Activated CD4-positive, alpha-beta memory T cell treated with anti-CD3 and anti-CD28 coated beads, Interleukin-2, amount 10 ng/mL, durations not matched to agents 7 days and 5 days (primary cell): ENCODE measurements at places on chromosomes 7 and 10. TPM values are rescaled to one million over a fixed set of nuclear protein-coding genes. Genes with fewer than 3 reads are reported as not detected.
A peak's percentile ranks its signal among the peaks of the same experiment; 100 is the strongest.

DNA sequence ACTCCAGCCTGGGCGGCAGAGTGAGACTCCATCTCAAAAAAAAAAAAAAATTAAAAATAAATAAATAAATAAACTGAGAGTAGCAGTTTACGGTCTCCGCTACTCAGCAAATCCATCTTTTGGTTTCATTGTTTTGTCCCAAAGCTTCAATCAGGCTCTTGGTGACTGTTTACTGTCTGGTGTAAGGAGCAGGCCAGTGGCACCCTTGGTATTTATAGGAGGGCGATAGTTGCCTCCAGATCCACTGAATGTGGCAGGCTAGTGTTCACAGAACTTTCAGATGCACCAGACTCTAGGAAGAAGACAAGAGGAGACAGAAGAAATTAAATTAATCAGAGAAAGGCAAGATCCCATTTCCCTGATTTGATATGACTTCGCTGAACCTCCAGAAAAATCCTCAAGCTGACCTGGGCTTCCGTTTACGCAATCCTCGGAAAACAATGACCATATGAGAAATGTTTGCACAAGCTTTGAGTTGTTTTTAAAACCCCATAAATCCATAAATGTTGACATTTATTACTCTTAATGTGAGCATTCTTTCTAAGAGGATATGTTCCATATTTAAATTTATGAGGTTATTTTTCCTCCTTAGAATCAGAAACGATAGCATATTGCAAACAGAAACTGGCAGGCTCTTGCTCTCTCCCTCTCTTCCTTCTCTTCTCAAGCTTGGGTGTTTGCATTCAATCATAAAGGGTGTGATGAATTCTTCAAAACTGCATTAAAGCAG is 7.1 kb upstream of the MUC3A start:
- H3K4me1 ChIP-seq = no peaks in the 10 kb centered on the region
- H3K36me3 ChIP-seq = no peaks in the 10 kb centered on the region
- H3K27ac ChIP-seq = no peak overlapping the region
- DNase-seq = no peak

The MYO1G gene
- total RNA-seq = 576 TPM

DNA sequence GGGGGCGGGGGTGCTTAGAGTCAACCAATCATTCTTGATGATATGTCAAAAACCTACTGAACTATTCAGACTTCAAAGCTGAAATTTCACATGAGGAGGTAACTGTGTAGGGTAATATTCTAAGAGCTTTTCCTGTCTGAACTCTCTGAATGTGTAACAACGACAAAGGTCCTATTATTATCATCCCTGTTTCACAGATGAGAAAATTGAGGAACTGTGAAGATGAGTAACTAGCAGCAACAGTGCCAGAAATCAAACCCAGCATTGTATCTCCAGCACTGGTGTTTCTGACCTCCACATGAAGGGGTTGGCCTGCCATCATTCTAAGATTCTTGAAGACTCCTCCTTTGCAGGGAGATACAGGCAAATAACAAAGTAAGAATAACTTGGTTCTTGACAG is 294.7 kb upstream of the AOAH start:
- no peaks in the 10 kb centered on the region for H3K27me3 ChIP-seq
- no peak for DNase-seq
- H3K4me1 ChIP-seq = peaks cover 5% of the 10 kb centered on the region
- no peak overlapping the region for H3K4me3 ChIP-seq
- H3K36me3 ChIP-seq = peaks cover 29% of the 10 kb centered on the region

The THSD7A gene
- total RNA-seq = not detected

DNA sequence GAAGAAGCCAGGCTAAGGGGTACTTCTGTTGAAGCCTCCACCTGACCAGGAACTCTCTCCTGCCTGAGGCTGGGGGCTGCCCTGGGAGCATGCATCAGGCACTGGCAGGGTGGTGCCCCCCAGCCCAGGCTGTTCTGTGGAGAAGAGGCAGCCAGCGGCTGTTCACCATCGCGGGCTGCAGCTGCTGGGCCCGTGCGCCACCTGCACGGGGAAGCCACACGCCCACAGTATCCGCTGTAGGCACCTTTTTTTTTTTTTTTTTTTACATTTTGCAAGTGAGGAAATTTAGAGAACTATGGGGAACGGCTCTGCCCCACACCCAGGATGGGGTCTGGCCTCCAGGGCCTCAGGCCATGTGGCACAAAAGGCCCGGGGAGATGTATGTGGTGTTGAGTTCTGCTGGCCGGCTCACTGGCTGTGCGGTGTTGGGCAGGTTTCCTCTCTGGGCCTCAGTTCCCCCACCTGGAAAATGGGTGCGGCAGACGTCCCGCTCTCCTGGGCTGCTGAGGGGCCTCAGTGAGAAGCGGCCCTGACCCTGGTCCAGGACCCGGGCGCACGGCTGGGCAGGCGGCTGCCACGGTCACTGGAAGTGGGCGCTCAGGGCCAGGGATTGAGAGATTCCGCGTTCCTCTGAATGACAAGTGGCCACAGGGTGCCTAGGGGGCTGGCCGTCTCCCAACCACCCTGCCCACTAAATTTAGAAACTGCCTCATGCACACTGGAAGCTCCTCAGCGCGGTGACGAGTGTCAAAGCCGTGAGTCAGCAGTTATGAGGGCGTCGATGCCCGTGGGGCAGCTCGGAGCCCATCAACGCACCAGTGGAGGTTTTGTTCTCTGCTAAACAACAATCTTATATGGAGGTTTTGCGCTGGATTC is 8.8 kb upstream of the INTS1 start:
- peak; percentile 52 for DNase-seq
- H3K27ac ChIP-seq = peak overlapping the region; percentile 62
- H3K36me3 ChIP-seq = no peaks in the 10 kb centered on the region
- peaks cover 20% of the 10 kb centered on the region for H3K4me1 ChIP-seq

The LRRD1 gene
- total RNA-seq = not detected

DNA sequence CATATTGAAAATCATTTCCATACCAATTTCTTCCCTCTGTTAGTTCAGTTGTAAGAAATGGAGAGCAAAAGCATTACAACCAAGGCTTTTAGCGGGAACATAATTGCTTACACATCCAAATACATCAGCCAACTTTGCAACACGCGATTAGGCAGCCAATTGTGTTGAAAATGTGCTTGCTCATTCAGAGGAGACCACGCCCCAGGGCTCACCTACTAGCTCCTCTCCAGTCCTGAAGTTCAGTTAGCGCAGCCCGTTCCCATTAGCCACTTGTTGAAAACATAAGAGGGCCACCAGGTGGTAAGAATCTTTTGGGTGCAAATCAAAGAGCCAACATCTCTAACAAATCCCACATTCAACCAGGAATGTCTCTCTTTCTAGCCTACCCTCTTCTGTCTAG is 213.2 kb upstream of the MDFIC start:
- no peaks in the 10 kb centered on the region for H3K4me1 ChIP-seq
- no peaks in the 10 kb centered on the region for H3K36me3 ChIP-seq
- peaks cover 9% of the 10 kb centered on the region for H3K27me3 ChIP-seq
- DNase-seq = no peak
- no peak overlapping the region for H3K27ac ChIP-seq
